ENCODE measurements at places on chromosomes 7 and 10. TPM values are rescaled to one million over a fixed set of nuclear protein-coding genes. Genes with fewer than 3 reads are reported as not detected.

The TMEM270 gene
- total RNA-seq, result not detected

The LGI1 gene
- total RNA-seq, result 2.0 TPM

The HEPACAM2 gene
- total RNA-seq, result not detected

The LHFPL3 gene
- not detected for total RNA-seq

The CDK1 gene
- 6.6 TPM for total RNA-seq
